NCI-H2081 treated with DMSO at 0.1 percent for 48 hours (cell line): ENCODE measurements at places on chromosomes 11 and 22.

DNA sequence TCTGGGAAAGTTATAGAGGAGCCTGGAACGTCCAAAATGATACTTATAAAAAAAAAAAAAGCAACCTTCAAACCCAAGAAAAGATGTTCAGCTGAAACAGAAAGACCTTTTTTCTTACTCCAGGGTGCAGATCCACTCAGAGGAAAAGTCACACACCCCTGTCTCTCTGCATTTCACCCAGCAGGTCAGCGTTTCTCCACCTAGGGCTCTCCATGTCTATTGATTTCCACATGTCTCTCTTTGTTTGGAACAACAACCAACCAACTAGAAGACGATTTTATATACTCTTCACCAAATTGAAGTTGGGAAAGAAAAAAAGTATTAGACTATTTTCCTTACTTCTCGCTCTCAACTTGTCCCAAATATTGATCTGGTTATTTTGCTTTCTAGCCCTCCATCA lies 42.2 kb upstream of the BLID start:
- DNase-seq: no peak

GRCh38 chr11:126489836-126490660 lies 134.6 kb downstream of the ST3GAL4 start:
- DNase-seq: no peak

DNA sequence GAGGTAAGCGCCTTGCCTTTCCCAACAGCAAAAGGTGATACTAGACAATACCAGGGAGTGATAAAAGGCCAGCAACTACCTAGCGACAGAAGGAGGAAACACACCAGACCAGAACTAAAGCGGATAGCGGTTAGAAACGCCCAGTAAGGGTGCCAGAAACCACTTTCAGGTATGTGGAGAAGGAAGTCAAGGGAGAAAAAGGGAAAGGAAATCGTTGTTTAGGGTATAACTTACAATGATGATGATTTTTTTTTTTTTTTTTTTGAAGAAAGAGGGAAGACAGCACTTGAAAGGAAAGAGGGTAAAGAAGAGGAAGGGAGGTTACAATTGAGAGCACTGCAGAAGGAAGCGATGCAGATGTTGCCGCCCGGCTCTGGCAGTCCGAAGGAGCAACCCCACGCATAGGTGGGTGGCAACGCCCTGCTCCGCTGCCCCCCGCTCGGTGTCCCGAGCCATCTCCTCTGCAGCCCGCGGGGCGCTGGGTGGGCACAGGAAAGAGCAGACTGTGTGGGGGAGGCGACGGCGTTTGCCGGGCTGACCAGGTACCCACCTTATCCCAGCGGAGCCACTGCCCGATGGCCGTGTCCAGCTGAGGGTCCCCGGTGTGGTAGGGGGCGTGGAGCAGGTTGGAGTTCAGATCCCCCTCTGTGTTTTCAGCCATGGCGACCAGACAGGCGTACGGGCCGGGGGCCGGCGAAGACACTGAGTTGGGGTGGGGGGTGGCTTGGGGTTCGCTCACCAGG lies 561 bp downstream of the PGM2L1 start:
- DNase-seq: no peak

DNA sequence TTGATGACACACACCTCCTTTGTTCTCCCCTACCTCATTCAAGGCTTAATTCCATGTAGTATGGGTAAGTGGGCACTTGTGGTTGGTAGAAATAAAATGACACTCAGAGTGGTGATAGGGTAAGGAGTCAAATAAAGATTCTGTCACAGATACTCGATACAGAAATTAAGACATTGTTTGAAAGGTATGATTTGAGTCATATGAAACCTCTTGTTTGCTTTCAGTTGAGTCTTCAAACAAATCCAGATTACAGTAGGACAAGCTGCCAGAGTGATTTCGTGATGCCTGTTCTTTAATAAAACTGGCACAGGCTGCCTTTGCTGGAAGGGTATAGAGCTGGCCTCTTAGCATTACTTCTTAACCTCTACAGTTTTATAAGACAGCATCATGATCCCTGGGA lies 182.4 kb downstream of the SPON1 start:
- DNase-seq: no peak

DNA sequence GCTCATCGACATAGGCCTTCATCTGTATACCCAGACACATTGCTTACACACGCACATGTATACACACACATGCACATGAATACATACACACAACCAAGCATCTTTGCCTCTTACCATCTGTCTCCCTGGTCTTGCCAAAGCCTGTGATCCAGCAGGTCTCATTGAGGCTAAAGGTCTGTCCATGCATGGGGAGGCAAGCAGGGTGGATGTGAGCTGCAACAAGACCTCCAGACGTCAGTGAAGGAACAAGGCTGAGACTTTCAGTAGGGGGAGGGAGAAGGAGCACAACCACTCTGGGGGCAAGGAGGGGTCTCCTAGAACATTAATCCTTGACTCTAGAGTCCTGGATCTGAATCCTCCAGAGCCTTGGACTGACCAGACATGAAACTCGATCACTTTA lies 23.7 kb downstream of the TMPRSS13 start:
- no peak for DNase-seq

- no peak for DNase-seq
Observed at GRCh38 chr11:114132944-114133394, 73.5 kb downstream of the ZBTB16 start.

- DNase-seq: no peak
Observed at GRCh38 chr22:46739094-46739870, 1.2 kb upstream of the CERK start.

DNA sequence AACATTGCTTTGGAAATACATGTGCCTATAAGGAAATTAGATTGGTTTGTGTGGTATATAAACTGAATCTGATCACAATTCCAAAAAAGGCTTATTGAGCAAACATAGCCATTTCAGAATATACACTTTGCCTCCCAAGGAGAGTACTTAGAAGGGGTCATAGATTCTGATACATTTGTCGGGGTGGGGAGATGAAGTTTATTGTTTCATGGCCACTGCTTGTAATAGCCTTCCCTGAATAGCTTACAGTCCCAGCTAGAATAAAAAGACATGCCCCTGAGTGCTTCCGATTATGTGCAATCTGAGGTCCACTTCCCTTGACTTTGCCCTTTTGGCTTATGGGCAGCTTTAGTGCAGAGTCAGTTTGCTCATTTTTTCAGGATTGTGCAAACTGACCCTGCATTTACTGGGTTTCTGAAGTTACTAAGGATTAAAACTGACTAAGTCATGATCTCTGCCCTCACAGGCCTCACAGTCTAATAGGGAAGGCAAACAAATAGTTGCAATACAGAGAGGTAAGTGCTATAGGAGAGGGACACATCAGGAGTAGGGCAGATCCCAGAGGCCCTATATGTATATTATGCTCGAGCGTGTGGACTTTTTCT lies 184.2 kb downstream of the BLID start:
- no peak for DNase-seq
